ENCODE measurements at places on chromosomes 7 and 10.

- DNase-seq: no peak
These were observed 319.5 kb downstream of the PLXNA4 start for GRCh38 chr7:132256721-132257212.

DNA sequence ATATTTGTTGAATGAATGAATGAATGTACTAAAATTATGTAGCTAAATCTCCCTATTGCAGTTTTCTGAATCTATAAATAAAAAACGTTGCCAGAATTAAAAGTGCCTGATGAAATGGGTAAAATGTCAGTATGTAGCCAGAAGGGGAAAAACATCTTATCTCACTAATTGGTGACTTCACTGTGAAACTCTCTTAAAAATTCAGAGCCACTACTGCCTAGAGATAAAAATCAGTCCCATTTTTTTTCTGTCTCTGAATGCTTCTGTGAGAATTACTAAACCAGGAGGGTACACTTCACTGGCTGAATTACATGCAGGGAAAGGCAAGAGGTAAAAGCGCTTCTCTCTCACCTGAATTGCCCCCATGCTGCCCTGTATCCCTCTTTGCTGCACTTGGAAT is 69.6 kb upstream of the HPS1 start:
- no peak for DNase-seq

DNA sequence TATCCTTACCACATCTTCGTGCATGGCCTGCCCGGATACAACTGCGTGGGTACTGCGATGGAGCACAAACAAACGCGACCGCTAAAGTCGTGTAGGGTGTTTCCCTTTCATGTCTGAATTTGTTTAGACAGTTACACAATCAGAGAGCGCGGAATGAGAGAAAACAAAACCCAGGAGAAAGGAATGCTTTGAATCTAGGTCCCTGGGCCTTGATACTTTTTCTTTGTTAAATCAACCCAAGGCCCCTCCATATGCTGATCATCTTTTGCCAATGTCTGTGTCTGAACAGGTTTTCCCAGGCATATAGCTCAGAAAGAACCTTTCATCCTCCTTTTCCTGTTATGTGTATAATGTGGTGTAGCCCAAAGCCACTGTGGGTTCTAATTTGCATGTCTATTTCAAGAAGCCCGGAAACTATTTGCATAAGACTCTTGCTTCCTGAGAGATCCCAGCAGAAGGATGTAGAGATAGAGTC is 145.8 kb downstream of the FRMD4A start:
- DNase-seq: peak; percentile 48

GRCh38 chr7:55517191-55517633 is 55.1 kb downstream of the VOPP1 start:
- no peak for DNase-seq

DNA sequence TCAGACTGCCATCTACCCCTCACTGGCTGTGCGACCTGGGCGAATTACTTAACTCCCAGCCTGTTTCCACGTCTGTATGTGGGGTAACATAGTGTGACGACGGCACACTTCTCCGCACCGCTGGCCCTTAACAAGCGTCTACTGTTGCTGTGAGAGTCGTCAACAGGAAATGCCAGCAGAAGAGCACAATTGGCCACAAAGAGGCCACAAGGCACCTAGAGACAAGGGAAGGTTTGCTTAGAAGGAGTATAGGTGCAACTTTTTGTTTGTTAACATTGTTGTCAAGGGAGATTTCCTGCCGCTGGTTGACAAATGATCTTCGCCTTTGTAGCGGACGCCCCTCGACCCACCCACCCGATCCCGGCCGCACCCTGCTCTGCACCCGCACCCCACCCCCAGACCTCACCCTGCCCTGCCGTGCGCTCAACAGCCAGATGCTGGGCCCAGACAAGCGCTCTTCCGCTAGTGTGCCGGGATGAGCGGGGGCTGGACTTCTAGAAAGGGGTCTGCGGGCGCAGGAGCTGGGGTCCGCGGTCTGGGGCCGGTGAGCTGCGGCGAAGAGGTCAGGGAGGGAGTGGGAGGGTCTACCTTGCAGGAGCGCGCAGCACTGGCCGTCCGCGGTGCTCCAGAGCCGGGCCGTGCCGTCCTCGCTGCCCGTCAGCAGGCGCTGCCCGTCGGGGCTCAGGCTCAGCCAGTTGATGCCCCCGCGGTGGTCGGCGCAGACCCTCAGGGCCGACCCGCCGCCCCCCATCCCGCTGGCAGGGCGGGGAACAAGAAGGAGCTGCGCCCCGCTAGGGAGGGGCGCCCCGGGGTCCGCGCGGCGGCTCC is 785 bp downstream of the WDR86 start:
- DNase-seq: no peak

- DNase-seq: peak; percentile 48
These were observed 77.9 kb downstream of the GRB10 start for GRCh38 chr7:50704844-50705243.

- DNase-seq: no peak
These were observed 6.9 kb upstream of the BPGM start for GRCh38 chr7:134639683-134640279.

DNA sequence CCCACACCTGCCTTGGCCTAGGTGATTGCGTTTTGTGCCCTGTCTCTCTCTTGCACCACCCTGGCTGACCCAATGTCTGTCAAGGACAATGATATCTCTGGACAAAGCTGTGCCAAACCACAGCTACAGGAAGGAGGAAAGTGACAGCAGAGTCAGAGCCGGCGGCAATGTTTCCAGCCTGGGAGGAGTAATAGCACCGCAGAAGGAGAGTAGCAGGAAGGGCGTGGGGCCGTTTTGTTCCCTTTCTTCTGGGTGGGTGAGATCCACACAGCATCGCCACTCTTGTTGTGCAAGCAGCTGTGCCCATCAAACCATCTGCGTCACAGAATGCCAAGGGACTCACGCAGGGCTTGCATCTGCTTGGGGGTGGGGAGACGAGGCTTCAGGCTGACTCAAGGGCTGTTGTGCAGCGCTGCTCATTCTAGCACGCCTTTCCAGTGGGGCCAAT is 341.6 kb upstream of the AUTS2 start:
- DNase-seq: no peak

DNA sequence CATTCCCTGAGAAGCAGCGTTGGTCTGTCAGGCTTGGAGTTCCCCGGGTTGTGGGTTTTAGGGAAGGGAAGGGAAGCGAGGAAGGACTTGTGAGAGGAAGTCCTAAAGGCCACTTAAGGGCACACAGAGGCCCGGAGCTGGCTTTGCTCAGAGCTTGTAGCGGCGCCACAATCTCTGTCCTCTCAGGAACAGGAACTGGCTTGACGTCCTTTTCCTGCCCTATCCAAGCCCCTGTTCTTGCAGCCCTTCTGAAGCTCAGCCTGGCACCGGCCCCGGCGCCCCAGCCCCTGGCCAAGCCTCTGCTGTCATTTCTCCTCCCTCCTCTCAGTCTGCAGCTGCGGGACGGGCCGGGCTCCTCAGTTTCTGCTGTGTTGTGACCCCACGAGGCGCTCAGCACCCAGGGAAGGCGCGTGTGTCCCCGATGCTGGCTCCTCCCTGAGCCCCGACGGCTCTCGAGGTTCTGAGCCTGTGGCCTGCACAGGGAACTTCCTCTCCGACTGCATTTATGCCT is at the start of gene GIMAP8:
Gene GIMAP8 (plus strand): TSS at position 140 of the 511 bp plus-strand sequence. CDS start 16,069 bp downstream, outside the sequence.
- DNase-seq: no peak

GRCh38 chr7:47039904-47040303 is 542.0 kb downstream of the TNS3 start:
- DNase-seq: no peak

GRCh38 chr7:34260279-34260678 is 354.9 kb downstream of the BMPER start:
- DNase-seq: no peak

GRCh38 chr10:4691776-4692175 is 134.2 kb upstream of the AKR1E2 start:
- no peak for DNase-seq

DNA sequence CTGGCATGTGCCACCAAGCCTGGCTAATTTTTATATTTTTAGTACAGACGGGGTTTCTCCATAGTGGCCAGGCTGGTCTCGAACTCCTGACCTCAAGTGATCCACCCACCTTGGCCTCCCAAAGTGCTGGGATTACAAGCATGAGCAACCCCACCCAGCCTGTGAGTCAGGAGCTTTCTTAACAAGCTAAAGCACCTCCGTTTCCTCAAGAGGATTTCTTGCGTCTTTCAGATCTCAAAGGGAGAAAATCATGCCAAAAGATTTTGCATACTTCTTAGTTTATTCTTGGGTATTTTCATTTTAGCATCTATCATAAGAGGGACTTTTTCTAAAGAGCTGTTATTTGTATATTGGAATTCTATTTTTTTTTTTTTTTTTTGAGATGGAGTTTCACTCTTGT is 47.9 kb upstream of the FOXK1 start:
- DNase-seq: no peak

DNA sequence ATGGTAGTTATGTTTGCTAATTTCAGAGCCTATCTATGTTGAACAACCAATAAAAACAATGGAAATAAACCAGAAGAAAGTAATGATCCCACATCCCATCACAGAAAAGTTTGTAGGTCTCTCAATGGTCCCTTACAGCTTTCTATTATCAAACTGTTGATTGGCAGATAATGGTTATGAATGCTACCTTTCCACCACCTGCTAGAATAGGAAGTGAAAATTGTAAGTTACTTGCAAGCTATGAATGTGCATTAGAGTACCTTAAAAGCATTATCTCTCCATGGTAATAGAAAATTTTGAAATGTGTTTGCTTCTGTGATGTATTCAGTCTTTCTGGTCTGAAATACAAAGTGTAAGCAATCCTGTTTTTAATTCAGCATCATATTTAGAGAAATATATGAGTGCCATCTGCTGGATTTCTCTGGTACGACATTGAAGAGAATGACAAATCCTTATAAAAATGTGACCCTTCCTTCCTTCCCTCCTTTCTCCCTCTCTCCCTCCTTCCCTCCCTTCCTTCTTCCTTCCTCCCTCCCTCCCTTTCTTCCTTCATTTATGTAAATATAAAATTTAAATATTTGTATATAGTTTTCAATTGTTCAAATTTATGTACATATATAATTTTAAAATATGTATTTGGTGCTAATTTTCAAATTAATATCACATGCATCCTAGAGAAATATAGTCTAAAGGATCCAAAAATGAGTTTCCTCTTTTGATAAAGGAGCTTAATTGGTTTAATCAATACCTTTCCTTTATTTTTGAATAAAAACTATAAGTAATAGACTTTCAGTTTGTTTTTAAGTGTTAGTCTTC is 41.4 kb upstream of the PNLIPRP3 start:
- DNase-seq: peak; percentile 50

DNA sequence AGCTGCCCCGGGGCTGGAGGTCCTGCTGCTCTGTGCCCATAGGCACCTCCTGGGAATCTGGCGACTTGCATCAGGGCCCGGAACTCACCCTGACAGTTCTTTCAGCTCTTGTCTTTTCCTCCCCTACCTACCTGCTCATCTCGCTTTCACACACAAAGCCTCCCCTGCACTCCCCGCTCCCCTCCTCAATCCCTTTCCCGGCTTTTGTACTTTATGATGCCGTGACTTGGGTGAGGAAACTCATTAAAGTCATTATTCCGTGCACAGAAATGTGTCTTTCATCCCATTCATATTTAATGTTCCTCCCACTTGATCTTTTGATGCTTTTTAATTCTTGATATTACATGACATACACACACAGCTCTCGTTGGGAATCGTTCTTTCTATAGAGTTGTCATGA is 218.6 kb downstream of the RPS24 start:
- no peak for DNase-seq

GRCh38 chr10:1068380-1069361 is 12.5 kb downstream of the WDR37 start:
- no peak for DNase-seq
